ENCODE measurements at places on chromosomes 13 and 19.
A peak's percentile ranks its signal among the peaks of the same experiment; 100 is the strongest.

DNA sequence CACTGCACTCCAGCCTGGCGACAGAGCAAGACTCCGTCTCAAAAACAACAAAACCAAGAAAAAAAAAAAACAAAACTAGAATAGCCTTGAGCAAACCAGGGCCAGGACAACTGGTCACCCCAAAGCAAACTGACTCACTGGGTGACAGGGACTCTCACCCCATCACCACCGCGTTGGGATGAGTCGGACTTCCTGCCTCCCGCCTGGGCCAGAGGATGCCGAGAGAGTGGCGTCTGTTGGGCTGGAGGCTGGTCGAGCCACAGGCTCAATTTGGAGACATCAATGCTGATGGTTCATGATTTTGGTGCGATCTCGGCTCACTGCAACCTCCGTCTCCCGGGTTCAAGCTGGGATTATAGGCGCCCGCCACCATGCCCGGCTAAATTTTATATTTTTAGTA lies 11.6 kb downstream of the TMPRSS9 start:
- DNase-seq: no peak

GRCh38 chr13:110392510-110393240 lies 85.6 kb downstream of the COL4A2 start:
- no peak for DNase-seq

DNA sequence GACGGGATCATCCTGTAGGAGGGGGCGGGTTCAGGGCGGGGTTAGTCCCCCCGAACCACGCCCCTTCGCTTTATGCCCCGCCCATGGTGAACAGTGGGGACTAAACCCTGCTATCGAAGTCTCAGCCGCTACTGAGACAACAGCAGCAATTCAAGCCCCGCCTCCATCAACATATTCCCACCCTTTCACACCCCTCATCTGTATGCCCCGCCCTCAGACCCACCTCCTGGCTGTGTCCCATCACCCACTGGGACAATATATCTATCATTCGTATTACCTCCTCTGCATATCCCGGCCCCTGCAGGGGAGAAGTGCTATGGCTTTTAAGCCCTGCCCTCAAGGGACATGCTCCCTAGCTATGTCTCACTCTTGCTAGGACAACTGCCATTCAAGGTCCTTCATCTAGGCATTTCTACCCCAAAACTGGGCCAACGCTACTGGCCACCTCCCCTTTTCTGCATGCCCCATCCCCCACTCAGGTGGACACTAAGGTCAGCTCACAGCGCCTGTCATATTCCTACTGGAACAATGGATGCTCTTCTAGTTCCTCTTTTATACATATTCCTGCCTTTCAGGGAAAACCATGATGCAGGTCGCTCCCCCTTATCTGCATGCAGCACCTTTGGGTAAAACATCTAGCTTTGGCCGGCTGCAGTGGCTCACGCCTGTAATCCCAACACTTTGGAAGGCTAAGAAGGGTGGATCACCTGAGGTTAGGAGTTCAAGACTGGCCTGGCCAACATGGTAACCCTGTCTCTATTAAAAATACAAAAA lies 11.9 kb downstream of the LRFN1 start:
- no peak for DNase-seq

GRCh38 chr19:49871349-49871985 lies 4.1 kb upstream of the PNKP start:
- DNase-seq: no peak

DNA sequence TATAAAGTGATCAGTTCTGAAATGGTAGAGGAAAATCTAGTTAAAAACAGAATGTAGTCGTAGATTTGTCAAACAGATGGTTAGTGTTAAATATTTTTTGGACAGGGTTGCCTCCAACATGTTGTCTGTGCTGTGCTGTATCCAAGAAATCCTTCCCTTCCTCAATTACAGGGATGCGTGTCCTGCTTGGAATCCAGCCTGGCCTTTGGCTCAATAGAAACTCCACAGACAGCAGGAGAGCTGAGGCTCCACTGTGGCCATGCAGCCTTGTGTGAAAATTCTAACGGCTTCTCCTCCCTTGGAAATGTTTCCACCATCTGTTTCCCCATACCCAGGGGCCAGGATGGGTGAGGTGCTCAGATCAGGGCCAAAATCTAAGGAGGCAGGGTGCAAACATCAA lies 67.7 kb upstream of the USP29 start:
- DNase-seq: no peak

- DNase-seq: no peak
Measured at GRCh38 chr13:114053026-114053425, 79.2 kb upstream of the C13orf46 start.

DNA sequence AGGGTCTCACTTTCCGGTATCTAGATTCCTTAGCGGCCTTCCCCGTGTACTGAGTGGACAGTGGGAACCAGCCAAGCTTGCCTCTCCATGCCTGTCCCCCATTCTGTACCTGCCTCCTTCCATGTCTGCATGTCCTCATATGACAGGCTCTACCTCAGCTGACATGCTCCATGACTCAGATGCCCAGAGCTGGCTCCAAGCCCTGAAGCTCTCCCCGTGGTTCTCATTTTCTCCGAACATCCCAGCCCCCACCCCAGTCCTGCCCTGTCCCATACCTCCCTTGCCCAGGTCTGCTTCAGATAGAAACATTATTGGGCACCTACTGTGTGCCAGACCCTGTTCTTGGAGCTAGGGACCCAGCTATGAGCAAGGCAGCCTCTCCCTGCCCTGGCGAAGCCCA lies 17.1 kb upstream of the SHFL start:
- DNase-seq: no peak

- DNase-seq: no peak
Measured at GRCh38 chr19:39252458-39252857, 3.8 kb upstream of the IFNL4 start.

- DNase-seq: no peak
Measured at GRCh38 chr13:20411638-20412342, 113.9 kb downstream of the CRYL1 start.

GRCh38 chr19:49570138-49570856 lies 10.1 kb downstream of the NOSIP start:
- DNase-seq: peak; percentile 87

DNA sequence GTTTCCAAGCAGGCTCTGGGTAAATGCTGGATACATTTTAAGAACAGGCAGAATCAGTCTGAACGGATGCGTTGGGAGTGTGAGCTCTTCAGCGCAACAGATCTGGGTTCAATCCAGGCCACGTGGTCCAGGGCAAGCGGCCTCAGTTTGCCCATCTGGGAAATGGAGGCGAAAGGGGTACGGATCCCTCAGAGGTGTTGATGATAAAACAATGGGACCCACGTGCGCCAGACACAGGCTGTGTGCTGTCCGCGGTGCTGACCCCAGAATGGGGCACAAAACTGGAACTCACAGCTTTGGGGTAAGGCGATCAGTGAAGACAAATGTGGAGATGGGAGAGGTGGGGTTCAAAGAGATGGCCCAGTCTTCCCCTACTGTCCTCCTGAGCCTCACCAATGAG lies 13.1 kb upstream of the PDE4C start:
- no peak for DNase-seq

GRCh38 chr19:48135411-48135810 lies 24.8 kb upstream of the PLA2G4C start:
- peak; percentile 38 for DNase-seq

- no peak for DNase-seq
Measured at GRCh38 chr19:2986951-2987524, 9.7 kb downstream of the TLE6 start.

GRCh38 chr19:40633207-40633606 lies 32.0 kb downstream of the LTBP4 start:
- DNase-seq: no peak

DNA sequence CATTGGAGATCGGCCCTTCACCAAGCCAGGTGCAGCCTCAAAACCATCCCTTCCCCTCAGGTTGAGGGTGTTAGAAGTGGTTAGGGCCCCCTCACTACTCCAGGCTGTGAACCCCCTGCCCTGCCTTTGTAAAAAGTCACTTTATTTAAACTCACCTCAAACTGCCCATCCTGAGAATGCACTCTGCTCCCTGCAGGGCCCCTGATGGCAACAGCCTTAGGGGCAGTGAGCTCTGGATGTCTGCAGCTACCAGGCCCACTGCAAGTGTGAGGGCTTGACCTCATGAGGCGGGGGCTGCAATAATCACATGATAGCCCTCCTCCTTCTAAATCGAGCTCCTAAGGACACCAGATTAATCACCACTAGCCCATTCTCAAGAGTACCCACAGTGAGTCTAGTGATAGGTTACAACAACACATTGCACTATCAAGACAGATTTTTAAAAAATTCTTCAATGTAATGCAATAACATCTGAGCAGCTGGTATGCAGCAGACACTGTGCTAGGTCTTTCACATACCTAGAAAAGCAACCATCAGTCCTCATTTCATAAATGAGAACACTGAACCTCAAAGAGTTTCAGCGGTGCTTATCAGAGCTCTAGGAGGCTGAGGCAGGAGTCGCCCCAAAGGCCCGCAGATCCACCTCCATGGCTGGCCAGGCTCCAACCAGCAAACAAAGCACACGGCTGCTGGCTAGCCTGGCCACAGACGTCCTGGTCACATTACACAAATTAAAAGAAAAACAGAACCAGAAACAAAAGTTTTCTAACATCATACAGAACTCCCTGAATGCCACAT lies 26.0 kb downstream of the SLC7A1 start:
- no peak for DNase-seq

- DNase-seq: peak; percentile 54
Measured at GRCh38 chr13:108897955-108898354, 268.5 kb downstream of the MYO16 start.

DNA sequence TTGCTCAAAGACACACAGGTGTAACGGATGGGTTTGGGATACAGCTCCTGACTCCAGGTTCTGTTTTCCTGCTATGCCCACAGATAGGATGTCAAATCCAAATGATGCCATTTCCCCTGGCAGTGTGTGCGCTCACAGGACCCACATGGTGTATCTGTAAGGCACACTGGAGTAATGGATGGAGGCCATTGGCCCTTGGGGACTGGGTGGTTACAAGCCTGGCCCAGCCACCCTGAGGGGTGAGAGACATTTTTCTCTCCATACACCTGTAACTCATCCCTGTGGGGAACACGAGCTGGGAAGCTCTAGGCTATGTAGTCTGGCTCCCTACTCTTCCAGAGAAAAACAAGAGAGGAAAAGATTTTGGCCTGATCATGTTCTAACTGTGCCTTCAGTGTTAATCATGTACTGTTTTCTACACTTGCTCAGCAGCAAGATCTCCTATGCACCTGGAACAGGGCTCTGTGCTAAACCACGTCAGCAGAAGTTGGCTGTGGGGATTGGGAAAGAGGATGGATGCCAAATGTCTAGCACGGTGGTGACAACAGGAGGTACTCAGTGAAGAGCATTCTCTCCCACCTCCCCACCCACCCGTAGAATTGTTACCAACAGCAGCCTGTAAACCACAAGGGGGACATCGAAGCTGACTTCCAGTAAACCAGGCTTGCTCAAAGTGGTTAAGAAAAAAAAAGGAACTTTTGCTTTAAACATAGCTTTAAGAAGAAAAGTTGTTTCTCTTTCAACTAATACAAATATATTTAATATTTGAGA lies 237.0 kb downstream of the LACC1 start:
- DNase-seq: no peak

GRCh38 chr19:41893899-41894298 lies 10.9 kb downstream of the ARHGEF1 start:
- DNase-seq: peak; percentile 67

GRCh38 chr19:4108767-4109625 lies 14.9 kb downstream of the MAP2K2 start:
- no peak for DNase-seq
